Ecto neural progenitor cell (in vitro differentiated cells): ENCODE measurements at places on chromosomes 4 and X.

DNA sequence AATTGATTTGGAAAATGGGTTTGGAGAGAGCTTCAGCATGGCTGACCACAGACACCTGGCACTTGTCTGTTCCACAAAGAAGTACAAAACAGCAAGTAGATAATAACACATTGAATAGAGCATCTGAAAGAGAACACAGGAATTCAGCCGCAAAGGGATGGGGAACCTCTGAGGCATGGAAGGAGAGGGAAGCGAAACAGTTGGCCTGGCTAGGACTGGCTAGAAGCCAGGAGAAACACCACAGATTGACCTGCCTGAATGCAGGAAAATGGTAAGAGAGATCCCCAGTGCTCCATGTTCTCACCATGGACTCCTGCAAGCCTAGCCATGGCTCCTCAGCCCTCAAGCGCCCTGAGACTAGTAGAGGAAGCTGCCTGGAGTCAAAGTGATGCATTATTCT lies 169.7 kb upstream of the SH3RF1 start:
- no peak for DNase-seq

GRCh38 chrX:142156567-142156966 lies 48.5 kb downstream of the MAGEC2 start:
- DNase-seq = peak; percentile 52

GRCh38 chr4:126592088-126592487 lies 1040.7 kb upstream of the INTU start:
- no peak for DNase-seq

- DNase-seq = no peak
Observed at GRCh38 chrX:20007962-20008622, 17.2 kb upstream of the BCLAF3 start.

DNA sequence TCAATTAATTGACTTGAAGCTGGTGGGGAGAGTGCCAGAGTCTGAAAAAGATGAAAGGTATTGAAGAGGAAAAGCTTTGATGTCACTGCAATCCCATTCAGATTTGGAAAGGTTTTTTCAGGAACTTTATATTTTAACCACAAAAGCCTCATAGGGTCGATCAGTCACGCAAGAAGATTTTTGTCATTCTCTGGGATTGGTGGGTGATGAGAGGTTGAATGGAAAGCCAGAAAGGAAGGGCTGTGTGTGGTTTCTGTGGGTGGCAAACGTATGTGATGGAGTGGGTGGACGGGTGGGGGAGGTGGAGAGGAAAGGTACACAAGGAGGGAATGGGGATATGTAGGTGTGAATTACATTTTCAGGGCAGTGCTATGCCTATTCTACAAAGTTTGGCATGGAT lies 173.8 kb upstream of the SCML1 start:
- DNase-seq = no peak

GRCh38 chr4:17010426-17011087 lies 112.1 kb upstream of the LDB2 start:
- no peak for DNase-seq

DNA sequence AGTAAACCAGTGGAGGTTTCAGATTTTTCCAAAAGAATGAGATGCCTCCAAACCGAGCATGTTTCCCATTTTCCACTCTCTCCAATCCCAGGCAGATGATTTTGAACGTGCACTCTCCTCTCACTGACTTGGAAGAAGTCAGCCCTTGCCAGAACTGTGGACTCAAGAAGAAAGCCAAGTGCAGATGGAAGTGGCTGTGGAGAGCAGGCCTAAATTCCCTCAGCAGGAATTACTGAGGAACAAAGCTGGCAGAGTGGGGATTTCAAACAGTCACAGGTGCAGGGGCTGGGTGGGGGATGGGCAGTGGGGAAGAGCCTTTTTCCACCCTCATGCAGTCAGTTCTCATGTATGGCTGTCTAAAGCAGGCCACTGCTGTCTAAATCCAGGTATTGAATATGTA lies 83.5 kb upstream of the PLAC1 start:
- no peak for DNase-seq

GRCh38 chrX:17361620-17362019 lies 13.4 kb upstream of the NHS start:
- DNase-seq = no peak

DNA sequence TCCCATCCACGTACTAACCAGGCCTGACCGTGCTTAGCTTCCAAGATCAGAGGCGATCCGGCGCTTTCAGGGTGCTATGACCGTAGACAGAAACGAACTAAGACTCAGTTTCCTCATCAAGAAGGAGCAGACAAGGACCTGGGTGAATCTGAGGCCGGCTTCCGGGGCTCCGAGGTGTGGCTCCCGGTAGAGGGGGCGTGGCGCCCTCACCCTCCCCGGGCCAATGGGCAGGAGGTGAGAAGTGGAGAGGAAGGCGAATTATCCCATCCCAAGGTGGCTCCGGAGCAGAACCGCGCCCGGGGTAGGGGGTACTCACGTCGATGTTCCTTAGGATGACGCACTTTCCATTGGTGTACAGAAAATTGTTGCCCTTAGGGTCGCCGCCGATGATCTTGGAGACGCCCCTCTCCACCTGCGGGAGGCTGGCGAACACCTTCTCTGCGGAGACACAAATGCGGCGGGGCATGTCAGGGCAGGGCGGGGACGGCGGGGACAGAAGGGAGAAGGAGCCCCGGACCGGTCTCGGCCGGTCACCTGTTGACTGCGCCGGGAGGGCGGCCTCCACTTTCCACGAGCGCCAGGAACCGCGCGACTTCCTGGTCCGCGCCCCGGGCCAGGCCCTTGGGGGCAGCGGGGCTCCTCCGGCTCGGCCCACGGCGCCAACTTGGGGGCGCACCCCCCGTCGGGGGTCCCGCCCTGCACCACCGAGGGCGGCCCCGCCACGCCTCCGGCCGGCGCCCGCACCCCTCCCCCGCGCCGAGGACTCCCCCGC lies 616 bp downstream of the WDR1 start:
- DNase-seq = peak; percentile 67

GRCh38 chr4:48467891-48468290 lies 15.3 kb upstream of the SLC10A4 start:
- DNase-seq = no peak

GRCh38 chrX:14409341-14409740 lies 120.0 kb upstream of the GLRA2 start:
- DNase-seq = no peak
